ENCODE measurements at places on chromosomes 5 and 9.

DNA sequence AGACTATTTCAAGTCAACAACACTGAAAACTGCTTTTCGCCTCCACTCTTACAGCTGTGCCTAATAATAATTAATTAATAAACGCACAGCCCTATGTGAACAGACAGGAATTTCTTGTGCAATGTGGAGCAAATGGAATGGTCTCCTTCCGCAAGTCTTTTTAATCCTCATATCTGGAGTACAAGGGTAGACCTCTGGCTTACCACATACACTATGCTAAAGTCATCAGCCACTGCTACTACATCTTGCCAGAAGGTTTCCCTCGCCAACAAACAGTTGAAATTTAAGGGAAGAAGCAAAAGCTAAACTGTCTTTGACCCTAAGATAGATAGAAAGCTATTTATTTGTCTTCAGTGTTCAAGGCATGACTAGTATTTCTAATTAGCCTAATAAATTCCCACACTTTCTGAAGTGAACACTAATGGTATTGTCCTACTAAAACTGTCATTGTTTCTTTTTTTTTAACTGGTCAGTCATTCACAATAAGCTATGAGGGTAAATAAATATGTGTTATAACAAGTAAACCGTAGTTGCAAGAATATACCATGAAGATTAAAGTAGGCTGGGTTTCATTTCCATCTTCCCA is 63.9 kb downstream of the GOLPH3 start:
- no peak for DNase-seq

DNA sequence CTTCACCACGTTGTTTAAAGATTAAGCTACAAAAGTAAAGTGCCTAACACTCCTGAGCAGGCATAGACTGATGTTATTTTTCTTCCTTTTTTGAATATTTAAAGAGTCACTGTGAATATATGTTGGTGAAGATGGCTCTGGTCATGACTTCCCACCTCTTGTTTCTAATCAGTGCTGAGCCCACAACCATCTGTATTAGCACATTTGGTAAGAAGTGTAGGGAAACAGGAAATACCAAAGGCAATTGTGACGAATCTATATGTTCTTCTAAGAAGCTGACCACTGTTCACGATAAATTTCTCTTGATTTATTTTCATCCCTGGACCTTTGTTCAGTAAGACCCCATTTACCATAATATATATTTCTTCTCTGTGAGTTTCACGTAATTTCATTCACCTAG is 108.3 kb upstream of the PCA3 start:
- no peak for DNase-seq

GRCh38 chr9:107827304-107827703 is 337.7 kb upstream of the KLF4 start:
- DNase-seq: no peak

DNA sequence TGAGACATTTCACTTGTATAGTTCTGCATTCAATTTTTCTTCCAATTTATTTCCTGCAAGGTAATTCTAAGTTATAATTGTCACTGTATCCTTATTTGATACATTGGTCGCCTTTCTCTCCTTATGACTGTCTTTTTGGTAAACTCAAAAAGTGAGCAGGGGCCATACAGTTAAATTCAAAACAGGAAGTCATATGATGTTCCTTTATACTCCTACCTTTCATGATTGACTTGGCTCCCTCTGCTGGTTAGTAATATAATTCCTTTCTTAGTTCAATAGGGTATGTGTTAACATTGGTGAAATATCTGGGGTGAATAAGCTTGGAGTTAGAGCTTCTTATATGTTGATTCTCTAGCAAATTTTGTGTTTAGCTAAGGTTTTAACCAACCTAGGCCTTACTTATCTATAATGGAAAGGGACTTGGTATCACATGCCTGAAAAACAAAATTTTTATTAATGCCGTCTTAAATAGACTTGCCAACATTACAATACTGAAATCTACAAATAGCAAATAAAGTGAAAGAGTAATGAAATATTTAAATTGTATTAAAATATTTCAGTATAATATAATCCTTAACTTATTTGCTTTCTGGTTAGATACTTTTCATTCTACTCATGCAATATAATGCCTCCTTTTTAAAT is 6.0 kb upstream of the NIPBL start:
- peak; percentile 52 for DNase-seq

DNA sequence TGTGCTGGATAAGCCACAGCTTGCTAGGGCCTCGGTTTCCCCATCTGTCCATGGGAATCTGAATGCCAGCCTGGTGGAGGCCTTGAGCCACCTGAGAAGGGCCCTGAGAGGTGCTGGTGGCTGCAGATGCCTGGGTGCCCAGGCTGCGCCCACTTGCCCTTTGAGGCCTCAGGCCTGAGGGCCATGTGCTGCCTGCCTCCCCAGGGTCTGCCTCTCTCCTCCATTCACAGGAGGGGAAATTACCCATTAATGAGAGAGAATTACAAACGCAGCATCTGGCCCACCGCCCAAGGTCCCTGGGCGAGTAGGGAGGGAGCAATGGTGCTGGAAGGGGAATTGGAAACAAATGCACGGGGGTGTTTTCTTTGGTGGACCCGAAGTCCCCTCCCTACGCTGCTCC is 59.6 kb downstream of the BARX1 start:
- no peak for DNase-seq

DNA sequence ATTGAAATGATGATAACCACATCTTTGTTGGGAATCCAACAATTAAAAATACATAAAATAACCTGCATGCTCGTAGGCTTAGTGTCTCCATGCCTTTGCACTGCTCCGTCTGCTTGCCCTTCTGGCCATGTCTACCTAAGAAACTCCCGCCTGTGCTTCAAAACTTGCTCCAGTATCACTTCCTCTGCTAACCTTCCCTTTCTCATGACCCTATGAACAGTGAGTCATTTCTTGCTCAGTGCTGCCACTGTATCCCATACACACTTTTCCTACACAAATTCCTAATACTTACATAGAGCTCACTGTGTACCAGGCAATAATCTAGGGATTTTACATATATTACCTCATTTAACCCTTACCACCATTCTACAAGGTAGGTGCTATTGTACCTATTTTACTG is 33.5 kb downstream of the TMEM245 start:
- DNase-seq: no peak

GRCh38 chr5:147321569-147321968 is 86.7 kb downstream of the STK32A start:
- DNase-seq: no peak

DNA sequence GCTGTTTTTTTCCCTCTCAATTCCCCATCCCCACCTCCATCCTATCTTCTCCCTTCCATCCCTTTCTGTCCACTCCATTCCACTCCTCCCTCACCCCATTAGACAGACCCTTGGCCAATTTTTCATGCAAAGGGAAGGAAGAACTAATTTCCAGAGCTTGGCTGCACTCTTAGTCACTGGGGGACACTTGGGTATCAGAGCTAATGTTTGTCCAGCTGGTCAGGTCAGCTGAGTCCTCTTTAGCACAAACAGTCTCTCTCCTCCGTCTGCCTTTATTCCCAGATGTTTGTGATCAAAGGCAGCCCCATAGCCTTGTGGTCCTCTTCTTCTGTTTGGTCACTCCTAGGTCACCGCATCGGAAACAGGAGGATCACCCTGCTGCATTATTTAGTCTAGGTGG is 148.5 kb downstream of the NMUR2 start:
- DNase-seq: no peak

GRCh38 chr5:125413496-125414274 is 667.2 kb upstream of the ZNF608 start:
- no peak for DNase-seq
